GM10248 (cell line): ENCODE measurements at places on chromosomes 3 and 15.
A peak's percentile ranks its signal among the peaks of the same experiment; 100 is the strongest.

DNA sequence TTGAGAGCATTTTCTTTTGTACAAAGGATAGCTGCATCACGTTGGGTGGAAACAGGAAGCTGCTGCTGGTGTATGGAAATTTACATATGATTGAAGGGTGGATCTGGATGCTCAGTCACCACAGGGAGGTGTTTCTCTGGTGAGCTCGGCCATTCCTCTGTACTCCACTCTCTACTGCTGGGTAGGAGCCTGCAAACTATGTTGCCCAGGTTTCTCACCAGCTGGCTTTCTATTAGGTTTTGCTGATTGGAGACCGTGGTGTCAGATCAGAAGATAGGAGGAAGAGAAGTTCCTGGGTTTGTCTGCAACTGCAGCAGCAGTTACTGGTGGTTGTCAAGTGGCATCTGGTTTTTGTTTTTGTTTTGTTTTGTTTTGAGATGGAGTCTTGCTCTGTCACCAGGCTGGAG lies 61.7 kb downstream of the TAMM41 start:
- DNase-seq = peak; percentile 29

GRCh38 chr3:31247850-31248562 lies 284.7 kb upstream of the STT3B start:
- no peak for DNase-seq

- no peak for DNase-seq
These were observed 108.4 kb upstream of the RASGRP1 start for GRCh38 chr15:38672814-38673670.

GRCh38 chr3:106183762-106184391 lies 315.1 kb upstream of the CBLB start:
- no peak for DNase-seq

- no peak for DNase-seq
These were observed 264.0 kb upstream of the IL12A start for GRCh38 chr3:159724627-159725026.

GRCh38 chr3:126205717-126206655 lies 25.6 kb upstream of the ALDH1L1 start:
- no peak for DNase-seq

DNA sequence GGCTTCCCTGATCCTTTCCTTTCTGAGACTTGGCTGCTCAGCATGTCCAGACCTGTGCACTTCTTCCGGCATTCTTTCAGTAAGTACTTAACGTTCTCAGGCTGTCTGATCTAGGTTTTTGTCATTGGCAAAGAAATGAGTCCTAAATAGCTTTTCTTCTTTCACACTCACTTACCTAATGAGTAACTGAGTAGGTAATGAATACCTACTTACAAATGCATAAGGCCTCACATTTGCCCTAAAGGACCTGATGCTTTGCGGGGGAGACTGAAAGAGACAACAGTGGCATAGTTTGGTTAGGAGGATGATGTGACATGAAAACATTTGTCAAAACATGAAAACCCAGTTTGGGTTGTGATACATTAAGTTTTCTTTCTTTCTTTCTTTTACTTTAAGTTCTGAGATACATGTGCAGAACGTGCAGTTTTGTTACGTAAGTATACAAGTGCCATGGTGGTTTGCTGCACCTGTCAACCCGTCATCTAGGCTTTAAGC lies 516.7 kb upstream of the CFAP20DC start:
- peak; percentile 52 for DNase-seq

DNA sequence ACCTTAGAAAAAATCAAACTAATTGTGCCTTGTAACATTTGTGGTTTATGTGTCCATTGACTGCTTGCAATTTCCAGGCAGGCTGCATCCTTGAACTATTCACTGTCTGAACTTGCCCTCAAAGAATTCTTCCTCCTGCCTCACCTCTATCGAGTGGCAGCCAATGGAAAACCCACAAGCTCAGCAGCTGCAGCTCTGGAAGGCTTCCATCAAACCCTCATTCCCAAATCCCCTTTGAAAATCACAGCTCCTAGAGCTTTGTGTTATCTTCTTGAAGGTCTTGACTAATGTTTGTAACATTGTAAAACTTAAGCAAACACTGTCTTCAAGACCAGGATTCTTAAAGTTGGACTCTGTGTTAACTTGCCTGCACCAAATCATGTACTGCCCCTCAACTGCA lies 81.1 kb downstream of the FILIP1L start:
- no peak for DNase-seq

- DNase-seq = no peak
These were observed 20.8 kb downstream of the UBE2E1 start for GRCh38 chr3:23826382-23827064.

GRCh38 chr3:72204452-72204851 lies 419.5 kb upstream of the PROK2 start:
- no peak for DNase-seq

GRCh38 chr3:47895241-47895640 lies 92.3 kb downstream of the DHX30 start:
- no peak for DNase-seq

DNA sequence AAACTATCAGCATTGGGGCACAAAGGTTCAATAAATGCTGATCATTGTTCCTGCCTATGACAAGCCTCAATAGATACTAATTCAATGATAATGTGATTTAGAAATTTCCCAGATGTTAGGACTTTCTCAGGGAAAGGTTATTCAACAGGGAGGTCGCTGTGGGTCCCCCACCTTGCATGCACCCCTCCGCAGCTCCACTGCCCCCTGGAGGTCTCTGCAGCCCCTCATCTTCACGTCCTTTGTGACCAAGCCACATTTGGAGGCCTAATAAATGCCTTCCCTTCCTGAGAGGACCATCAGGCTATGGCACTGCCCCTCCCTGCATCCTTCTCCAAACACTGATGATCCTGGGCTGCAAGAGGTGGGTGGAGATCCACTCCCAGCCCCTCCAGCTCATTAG lies 50.2 kb downstream of the NOX5 start:
- DNase-seq = no peak

- no peak for DNase-seq
These were observed 32.1 kb upstream of the B3GALNT1 start for GRCh38 chr3:161137260-161137659.

DNA sequence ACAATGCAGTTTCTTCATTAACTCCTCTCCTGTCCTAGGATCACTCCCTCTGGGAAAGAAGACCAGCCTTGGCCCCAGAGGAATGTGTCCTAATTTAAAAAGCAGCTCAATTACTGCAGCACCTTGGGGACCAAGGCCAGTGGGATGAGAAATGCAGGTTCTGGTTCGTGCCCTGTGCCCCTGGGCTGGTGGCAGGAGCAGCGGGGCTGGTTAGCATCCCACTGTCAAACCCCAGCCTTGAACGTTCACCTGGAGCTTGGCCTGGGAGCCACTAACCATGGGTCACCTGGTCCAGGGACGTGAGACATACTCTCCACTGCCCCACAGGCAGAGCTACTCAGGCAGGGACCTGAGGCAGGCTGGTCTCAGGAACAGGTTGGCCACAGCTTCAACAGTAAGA lies 8.4 kb upstream of the RTP3 start:
- no peak for DNase-seq

GRCh38 chr15:87293031-87293430 lies 963.5 kb downstream of the NTRK3 start:
- DNase-seq = no peak

DNA sequence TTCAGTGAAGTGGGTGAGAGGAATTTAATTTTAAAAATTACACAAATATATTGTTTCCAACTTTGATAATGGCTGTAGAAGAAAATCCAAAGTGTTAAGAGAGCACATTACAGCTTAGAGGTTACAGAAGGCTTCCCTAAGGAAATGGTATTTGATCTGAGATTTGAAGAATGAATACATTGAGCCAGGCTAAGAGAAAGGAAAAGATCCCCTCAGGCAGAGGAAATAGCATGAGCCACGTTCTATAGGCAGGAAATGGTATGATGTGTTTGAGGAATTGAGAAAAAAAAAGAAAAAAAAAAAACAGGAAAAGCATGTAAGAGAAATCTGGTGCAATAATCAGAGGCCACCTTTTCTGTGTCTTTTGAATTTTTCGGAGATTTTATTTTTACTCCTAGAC lies 48.6 kb downstream of the UNC13C start:
- no peak for DNase-seq

GRCh38 chr3:172595664-172596393 lies 72.6 kb upstream of the TNFSF10 start:
- DNase-seq = peak; percentile 71
